Stimulated activated CD8-positive, alpha-beta memory T cell treated with anti-CD3 and anti-CD28 coated beads, Interleukin-4, amount 100 ng/mL, for 4 hours (primary cell): ENCODE measurements at places on chromosomes 1 and 21.

DNA sequence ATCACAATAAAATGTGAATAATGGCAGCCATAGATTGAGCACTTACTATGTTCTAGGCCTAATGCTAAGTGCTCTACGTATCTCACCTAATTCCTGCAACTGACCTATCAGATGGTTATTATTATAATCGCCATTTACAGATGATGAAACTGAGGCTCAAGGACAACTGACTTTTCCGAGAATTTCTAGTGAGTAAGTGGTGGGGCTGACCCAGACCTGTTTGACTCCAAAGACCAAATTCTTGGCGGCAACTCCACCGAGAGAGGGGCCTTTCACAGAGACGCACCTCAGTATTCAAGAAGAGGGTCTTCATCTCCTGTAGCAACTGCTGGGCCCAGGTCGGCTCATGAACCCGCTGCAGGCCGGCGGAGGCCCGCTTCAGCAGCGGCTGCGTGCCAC, 573 bp downstream of the TMEM234 start:
- DNase-seq, result no peak

DNA sequence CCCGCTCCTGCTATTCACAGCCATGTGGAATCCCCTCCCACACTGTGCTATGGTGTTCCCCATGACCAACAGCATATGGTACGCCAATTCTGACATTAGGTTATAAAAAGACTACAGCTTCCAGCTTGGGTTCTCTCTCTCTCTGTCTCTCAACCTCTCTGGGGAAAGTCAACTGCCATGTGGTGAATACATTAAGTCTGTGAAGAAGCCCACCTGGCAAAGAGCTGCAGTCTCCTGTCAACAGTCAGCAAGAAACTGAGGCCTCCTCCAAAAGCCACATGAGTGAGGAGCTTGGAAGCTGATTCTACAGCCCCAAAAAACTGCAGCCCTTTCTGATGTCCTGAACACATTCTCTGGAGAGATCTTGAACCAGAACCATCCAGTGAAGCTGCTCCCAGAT, 25.0 kb upstream of the LRRC38 start:
- DNase-seq, result no peak

DNA sequence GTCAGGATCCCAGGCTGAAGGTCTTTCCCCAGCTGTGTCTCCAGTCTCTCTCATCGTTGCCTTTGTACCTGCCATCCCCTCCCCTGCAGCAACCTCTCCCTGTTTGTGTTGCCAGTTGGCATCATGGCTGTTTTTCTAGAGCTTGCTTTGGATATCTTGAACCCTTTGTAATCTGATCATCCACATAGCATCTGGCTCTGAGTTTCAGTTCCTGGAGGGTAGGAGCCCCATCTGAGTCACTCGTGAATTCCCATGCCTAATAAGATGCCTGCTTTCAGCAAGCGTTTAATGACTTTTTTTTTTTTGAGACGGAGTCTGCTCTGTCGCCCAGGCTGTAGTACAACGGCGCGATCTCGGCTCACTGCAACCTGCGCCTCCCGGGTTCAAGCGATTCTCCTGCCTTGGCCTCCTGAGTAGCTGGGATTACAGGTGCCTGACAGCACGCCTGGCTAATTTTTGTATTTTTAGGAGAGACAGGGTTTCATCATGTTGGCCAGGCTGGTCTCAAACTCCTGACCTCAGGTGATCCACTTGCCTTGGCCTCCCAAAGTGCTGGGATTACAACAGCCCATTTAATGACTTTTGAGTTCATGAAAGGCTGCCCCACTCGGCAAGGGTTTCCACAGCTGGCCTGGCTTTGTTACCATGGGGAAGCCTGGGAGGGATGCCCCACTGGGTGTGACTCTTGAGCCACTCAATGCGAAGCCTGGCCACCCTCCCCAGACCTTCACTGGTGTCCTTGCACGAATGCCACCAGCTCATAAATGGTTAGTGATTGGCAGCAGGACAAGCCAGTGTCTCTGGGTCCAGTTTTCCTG, 11.9 kb downstream of the ALPL start:
- no peak for DNase-seq

GRCh38 chr1:4594286-4594991, 60.0 kb upstream of the AJAP1 start:
- no peak for DNase-seq

DNA sequence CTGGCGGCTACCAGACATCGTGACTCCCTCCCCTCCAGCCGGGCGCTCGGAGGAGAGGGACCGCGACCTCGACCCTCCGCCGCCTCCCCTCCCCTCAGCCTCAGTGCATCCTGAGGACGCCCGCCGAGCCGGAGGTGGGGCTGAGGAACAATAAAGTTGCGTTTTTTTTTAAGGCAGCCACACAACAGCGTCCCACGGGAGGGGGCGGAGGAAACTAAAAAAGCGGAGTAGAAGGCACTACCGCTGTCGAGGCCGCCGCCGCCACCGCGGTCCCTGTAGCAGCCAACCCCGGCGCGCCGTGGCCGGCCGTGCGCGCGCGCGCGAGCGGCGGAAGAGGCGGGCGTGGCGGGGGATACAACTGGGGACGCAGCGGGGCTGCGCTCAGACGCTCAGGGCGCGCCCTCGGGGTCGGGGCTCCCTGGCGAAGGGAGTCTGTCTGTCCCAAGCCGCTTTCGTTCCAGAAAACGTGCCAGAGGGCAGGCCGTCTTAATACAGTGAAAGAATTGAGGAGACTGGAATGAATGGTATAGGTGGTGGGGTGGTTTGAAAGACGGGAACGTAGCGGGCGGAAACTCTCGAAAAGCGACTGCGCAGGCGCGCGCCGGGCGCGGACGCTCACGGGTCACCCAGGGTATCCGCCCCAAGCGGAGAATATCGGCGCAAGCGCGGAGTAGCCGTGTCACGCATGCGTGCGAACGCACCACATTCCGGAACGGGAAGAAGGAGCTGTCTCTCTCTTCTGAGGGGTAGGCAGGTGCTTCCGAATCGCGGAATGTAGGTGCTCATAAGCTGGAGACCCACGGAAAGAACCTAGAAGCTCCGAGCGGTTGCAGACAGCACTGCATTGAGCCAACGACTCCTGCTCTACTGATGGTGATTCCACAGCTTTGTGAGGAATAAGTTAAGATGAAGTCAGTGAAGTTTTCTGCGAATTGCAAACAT, at the start of gene COP1:
Gene COP1, minus strand, starts transcription at position 326 of the 942 bp plus-strand sequence. Its CDS starts 308 bp downstream, at position 18.
- DNase-seq, result peak; percentile 95

DNA sequence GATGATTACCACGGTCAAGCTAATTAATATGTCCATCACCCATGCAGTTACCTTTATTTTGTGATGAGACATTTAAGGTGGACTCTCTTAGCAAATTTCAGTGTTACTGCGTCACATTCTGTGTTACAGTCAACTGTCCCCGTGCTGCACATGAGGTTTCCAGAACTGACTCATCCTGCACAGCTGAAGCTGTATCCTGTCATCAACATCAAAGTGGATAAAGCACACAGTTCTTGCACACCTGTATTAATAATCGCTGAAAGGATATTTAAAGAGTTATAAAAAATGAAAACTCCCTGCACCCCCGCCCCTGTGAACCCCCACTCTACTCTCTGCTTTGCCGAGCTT, 3.4 kb upstream of the KRTAP10-5 start:
- no peak for DNase-seq

- DNase-seq, result no peak
Observed at GRCh38 chr1:13813398-13814012, 113.5 kb downstream of the PRDM2 start.
